ENCODE measurements at places on chromosomes 13 and 19. TPM values are rescaled to one million over a fixed set of nuclear protein-coding genes. Genes with fewer than 3 reads are reported as not detected.

The CBARP gene
- total RNA-seq, result 3.1 TPM

The TMEM255B gene
- not detected for total RNA-seq

- peak; percentile 94 for DNase-seq
These were observed 10.3 kb upstream of the MEDAG start for GRCh38 chr13:30895773-30896172.

- no peak for DNase-seq
These were observed 36.7 kb downstream of the CARD8 start for GRCh38 chr19:48218997-48219396.

The CA11 gene
- 14.5 TPM for total RNA-seq

Measured in fibroblast of the aortic adventitia (primary cell).